ENCODE measurements at places on chromosomes 4 and X.

- DNase-seq = no peak
Observed at GRCh38 chrX:70592091-70592490, 147.5 kb downstream of the DLG3 start.

GRCh38 chr4:17646693-17647092, 32.3 kb downstream of the MED28 start:
- DNase-seq = no peak

GRCh38 chrX:67543818-67544217, at the start of gene AR:
Gene AR, plus strand, starts transcription at chrX:67544021. Its CDS starts 1,126 bp downstream, at chrX:67545147.
- DNase-seq = no peak

DNA sequence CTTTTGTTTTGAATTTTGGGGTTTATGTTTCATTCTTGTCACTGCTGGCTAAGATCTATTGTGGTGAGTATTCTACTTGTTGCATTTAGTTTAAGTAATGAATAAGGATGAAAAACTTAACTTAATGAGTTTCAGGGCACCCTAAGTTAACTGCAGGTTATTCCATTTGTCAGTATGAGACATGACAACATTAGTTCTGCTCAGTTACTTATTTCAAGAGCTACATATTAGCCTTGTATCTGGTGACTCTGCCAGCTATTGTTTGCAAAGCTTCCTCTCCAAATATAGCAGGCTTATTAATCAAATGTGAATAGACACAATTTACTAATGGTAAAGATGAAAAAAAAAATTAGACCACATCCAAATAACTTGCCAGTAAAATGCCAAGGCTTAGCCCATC, 567.1 kb downstream of the IL15 start:
- no peak for DNase-seq

DNA sequence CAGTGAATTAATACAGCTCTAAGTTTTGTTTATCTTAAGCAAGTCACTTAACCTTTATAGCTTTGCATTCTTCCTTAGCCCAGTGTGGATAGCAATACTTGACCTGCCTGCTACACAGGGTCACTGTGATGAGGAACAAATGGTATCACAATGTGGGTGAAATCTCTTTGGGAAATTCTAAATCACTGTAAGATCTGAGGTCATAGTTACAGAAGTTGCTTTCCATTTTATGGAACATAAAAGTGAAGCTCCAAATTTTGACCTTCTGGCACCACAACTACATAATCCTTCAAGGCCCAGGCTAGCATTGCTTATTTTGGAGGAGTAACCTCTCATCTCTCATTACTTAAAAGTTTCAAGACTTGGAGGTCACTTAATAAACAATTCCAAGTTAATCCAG, 227.7 kb downstream of the USP46 start:
- DNase-seq = no peak

DNA sequence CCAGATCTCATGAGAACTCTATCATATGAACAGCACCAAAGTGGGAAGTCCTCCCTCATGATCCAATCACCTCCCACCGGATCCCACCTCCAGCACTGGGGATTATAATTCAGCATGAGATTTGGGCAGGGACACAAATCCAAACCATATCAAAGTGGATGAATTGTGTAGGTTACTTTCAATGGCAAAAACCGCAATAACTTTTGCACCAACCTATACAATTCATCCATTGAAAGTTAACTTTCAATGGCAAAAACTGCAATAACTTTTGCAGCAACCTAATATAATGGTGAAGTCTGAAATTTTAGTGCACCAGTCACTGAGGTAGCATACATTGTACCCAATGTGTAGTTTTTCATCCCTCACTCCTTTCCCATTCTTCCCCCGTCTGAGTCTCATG, 16.6 kb downstream of the STK32B start:
- no peak for DNase-seq

DNA sequence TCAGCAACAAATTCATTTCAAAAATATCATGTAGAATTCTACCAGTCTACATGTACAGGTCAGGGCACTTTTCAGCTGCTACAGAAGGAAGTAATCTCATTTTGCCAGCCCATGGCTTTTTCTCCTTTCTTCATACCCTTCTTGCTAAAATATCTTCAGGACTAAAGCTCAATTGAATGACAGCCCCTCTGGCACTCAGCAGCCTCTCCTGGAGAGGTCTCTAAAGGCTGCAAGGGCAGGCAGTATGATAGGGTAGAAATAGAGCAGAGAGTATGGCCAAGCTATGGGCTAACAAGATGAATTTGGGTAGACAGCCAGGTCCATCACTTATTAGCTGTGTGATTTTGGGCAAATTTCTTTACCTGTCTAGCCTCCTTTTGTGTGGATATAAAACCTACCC, 224.6 kb upstream of the RPL34 start:
- DNase-seq = no peak

DNA sequence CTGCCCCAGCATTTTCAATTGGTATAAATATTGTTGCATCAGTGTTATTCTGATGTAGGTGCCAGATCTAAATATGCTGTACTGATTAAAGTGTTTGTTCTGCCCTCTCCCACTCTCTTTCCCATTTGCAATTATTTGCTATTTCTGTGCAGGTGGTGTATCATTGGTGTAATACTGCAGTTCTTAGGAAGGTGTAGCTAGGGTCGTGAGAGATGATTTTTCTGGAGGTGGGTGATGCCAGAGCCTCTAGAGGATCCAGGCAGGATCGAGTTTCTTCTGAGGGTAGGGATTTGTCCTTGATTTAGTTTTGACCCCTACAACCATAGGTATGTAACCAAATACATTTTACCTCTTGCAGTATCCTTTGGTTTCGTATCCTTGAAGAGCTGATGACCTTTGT, 1.9 kb downstream of the SMAD1 start:
- no peak for DNase-seq

DNA sequence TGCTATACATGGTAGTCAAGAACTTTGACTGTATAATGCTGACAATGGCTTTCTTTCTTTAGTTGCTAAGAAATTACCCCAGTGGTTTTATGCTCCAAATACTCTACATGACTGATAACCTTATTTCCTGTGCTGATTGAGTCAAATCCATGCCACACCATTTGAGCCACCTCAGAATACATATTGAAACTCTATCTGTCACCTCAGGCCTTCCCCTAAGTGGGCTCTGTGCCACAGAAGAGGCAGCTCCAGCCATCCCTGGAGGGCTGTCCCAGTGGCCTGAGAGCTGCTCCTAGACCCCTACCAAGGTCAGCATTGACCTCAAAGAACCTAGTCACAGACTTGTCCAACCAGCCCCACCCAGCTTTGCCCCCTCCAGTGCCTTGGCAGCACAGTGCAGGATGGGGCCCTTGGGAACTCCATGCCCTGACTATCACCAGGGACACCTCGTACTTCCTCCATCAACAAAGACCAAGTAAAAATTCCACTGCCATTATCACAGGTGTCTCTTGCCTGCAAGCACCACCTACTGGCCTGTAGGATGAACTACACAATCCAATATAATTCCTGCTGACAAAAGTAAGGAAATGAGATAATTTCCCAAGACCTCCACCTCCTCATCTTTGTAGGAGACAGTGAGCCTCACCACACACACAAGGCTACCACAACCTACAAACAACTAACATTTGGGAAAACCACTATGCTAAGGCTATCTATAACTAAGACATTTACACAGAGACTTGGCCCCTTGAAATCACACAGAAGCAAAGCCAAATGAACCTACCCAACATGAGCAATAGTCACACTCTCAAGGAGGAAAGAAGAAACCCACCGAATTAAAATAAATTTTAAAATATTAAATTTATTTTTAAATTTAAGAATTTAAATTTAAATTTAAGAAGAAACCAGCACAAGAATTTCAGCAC, 239.9 kb downstream of the NKX6-1 start:
- DNase-seq = no peak

DNA sequence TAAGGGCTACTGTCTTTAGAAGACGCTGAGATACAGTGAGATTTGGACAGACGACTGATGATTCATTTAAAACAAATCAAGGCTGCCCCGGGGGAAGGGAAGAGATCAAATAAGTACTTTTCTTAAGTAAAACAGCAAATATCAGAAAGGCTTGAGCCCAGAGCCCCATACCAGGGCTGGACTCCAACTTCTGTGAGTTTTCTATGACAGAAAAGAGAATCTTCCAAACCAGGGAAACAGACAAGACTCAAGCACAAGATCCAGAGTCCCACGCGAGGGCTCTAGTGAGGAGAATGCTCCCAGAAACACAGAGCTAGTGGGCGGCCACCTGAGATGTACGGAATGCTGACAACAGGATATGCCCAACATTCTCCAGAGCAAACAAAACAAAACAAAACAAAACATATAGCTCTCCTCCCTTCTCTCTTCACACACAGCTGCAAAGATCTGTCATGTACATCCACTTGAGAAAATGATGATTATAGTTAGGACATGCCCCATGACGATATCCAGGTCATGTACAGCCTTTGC, 13.1 kb downstream of the ACSL1 start:
- no peak for DNase-seq

- no peak for DNase-seq
Observed at GRCh38 chr4:108272561-108272960, 103.8 kb upstream of the LEF1 start.

GRCh38 chrX:41621222-41621723, 67.5 kb upstream of the GPR34 start:
- no peak for DNase-seq

GRCh38 chrX:133636009-133636408, 220.7 kb upstream of the GPC4 start:
- DNase-seq = no peak

GRCh38 chr4:38867478-38868058, at the start of gene FAM114A1:
Gene FAM114A1, plus strand, starts transcription at chr4:38867806. Its CDS starts 10,273 bp downstream, at chr4:38878079.
- DNase-seq = peak; percentile 13

DNA sequence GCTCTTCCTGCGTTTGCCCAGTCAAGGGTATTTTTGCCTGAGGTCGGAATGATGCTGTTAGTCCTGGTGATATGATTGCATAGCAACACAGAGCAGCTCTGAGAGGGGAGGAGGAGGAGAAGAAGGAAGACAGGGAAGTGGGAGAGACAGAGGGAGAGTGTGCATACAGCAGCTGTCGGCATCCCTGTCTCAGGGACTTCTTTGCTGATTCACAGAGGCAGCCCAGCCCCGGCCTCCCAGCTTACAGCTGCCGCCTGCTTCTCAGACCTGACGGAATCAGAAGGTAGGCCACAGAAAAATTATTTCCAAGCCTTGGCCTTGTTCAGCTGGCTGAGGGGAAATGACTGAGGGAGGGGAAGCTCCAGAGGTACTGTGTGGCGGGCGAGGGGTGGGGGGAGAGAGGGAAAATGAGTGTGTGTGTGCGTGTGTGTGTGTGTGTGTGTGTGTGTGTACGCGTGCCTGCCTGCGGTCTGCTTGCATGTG, 319 bp downstream of the DRP2 start:
- DNase-seq = no peak

DNA sequence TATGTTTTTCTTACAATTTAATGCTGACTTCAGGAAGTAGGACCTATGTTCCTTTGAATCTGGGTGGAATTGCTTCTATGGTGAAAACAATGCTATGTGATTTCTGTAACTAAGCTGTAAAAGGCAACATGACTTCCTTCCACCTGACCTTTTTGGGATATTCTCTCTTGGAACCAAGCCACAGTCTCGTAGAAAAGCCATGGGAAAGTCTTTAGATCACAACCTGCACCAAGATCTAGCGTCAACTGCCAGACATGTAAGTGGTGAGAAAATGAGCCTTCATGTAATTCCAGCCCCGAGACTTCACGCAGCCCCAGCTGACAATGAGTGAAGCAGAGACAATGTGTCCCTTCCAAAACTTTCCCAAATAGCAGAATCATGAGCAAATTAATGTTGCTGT, 297.0 kb upstream of the DCAF8L1 start:
- DNase-seq = no peak

- no peak for DNase-seq
Observed at GRCh38 chr4:105453550-105454205, 20.2 kb downstream of the PPA2 start.

DNA sequence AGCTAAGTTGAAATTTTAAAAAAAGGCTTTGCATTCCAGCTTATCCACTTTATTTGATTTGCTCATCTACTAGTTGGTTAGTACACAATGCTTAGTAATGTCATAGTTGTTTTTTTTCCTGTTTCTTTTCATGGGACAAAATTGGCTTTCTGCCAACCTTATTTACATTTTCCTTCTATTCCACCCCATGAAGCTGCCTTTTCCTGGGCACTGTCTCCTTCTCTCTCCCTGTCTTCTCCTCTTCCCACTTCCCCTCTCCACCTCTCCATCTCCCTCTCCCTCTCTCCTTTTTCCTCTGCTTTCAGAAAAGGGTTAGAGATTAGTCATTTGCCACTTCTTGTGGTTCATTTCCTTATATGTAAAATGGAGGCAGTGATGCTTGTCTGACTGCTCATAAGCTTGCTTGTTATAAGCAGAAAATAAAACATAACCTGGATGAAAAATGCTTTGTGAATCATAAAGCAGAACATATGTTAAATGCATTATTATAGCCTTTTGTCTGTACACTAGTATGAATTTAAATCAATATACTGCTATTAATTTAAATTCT, 181.9 kb downstream of the CEP135 start:
- no peak for DNase-seq

- no peak for DNase-seq
Observed at GRCh38 chr4:123363729-123364128, 32.9 kb upstream of the SPRY1 start.

DNA sequence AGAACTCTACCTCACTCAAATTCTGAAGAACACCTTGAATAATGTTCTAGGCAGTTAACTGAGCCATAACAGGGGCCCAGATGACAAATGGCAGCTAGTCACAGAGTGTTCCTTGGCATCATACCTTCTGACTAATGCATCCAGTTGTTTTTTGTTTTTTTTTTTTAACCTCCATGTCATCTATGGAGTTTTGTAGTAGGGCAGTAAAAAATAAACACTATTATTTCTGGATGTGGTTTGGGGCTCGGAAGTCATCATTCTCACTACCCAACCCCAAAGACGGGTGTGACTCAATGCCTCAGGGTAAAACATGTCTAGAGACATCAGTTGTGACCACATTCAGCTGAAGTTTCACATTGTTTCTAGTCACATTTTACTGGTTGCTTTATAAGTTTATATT, 31.2 kb upstream of the MCF2 start:
- no peak for DNase-seq

GRCh38 chrX:103124284-103124683, 31.3 kb upstream of the NXF3 start:
- DNase-seq = no peak

DNA sequence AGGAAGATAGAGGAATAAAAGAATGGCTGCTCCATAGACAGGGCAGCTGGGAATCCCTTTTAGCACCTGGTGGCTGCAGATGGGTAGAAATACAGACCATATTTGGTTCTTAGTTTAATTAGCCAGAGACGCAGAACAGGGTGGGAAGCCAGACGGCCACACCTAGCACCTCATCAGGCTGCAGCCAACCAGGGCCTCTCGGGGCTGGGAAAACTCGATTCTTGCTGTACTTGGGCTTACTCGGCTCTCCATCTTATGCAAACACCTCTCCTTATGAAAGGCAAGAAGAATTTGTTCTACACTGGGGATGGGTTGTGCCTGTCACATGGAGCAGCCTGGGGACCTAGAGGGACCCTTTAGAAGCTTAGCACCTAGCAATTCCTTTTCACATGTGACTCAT, 19.7 kb downstream of the IRAK1 start:
- DNase-seq = no peak
